ENCODE measurements at places on chromosomes 5 and 9.
A peak's percentile ranks its signal among the peaks of the same experiment; 100 is the strongest.

- DNase-seq: peak; percentile 86
Measured at GRCh38 chr9:131237931-131238401, 38.3 kb downstream of the FAM78A start.

DNA sequence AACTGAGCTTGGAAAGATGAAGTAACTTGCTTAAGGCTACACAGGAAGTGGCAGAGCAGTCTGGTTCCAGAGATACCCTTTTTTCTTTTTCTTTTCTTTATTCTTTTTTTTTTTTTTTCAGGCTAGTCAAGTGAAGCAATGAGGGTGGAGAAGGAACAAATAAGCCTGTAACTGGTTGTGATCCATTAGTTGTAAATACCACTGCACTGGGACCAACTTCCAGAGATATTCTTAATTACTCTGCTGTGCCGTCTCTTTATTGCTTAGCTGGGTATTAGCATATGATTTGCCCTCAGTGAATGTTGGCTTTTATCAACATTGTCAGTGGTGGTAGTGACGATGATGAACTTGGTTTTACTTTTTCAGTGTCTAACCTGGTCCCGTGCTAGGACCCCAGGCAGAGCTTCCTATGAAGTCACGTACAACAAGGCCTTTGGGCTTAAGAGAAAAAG lies 26.7 kb downstream of the LNPEP start:
- peak; percentile 24 for DNase-seq

- peak; percentile 7 for DNase-seq
Measured at GRCh38 chr5:173786286-173787187, 101.6 kb upstream of the CPEB4 start.

DNA sequence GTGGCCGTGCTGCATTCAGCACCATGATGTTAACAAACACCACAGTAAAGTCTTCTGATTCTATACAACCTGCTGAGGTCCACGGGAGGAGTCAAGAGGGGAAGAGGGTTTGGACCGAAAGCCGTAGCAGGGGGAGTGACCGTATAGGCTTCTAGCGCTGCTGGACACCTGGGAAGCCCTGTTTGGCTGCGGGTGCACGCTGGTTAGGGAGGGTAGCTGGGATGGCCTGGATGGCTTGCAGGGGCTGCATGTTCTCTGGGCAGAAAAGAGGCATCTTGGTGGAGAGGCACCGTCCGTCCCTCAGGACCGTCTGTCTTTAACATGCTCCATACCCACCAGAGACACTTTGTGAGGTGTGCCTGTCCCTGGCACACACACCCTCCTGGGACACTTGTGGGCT lies 251.0 kb upstream of the IRX1 start:
- no peak for DNase-seq

GRCh38 chr5:58890701-58891085 lies 307.8 kb downstream of the RAB3C start:
- DNase-seq: no peak

GRCh38 chr5:74212336-74212735 lies 428.2 kb downstream of the ENC1 start:
- no peak for DNase-seq

- DNase-seq: no peak
Measured at GRCh38 chr5:38257308-38258041, 884 bp upstream of the EGFLAM start.

- no peak for DNase-seq
Measured at GRCh38 chr5:88677376-88677895, 205.5 kb downstream of the MEF2C start.

GRCh38 chr5:170885809-170886208 lies 24.0 kb downstream of the RANBP17 start:
- DNase-seq: no peak

DNA sequence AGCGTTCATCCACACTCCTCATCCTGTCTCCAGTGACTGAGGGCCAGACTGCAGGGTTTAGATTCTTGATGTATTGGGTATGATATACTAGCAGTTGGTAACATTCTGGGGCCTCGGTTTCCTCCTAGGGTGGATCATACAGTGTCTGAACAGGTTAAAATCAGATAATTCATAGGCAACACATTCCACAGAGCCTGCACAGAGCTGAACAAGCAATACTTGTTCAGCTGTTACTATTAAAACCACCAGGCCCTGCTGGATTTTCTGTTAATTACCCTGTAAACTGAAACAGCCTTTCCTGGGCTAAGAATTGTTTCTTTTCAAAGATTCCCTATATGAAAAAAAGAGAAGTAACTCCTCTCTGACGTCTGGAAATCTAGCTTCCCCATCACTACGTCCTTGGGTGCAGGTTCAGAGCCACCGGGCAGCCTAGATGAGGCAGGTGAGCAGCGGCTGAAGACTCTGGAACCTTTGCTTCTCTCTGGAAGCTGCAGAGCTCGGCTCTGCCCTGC lies 1313.5 kb upstream of the WWC1 start:
- no peak for DNase-seq

DNA sequence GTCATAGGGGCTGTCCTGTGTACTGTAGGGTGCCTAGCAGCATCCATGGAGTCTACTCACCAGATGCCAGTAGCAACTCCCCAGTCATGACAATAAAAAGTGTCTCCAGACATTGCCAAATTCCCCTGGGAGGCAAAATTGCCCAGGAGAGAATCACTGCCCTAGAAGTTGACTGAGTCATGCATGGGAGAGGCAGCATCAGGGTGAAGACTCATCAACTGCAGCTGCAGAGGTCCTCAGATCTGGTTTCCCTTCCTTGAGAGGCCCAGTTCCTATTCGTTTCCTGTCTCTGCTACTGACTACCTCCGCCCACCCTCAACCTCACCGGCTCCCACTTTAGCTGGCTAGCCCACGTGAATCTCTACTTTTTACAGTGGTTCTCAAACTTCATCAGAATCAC lies 88.6 kb upstream of the AGXT2 start:
- no peak for DNase-seq

GRCh38 chr9:109994141-109994540 lies 213.8 kb downstream of the C9orf152 start:
- no peak for DNase-seq

GRCh38 chr5:116528519-116529234 lies 45.9 kb downstream of the SEMA6A start:
- no peak for DNase-seq

DNA sequence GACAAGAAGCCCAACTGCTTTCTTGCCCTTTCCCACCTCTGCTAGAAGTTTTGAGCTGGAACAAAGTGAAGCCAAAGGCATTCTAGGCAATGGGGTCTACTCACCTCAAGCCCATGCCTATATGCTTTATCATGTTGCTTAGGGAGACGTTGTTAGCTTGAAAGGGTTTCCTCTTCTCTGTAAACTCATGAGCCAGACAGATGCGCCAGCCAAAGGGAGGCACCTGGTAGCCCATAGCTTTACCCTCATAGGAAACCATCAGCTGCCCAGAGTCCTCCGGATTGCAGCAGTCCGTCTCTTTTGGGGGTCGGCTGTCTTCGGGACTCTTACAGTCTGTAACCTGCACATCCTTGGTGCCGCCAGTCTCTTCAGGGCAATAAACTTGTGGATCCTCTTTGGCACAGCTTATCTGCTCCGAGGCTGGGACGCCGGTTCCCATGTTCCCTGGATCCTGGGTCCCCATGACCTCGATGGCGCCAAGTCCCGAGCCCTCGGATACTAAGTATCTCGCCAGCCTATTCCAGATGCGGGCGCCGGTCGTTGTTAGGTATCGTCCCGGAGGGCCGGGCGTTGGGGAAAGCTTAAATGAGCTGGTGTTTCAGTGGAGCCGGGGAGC lies 678 bp downstream of the GBA2 start:
- DNase-seq: peak; percentile 21

GRCh38 chr5:74471875-74472274 lies 168.7 kb downstream of the ENC1 start:
- DNase-seq: no peak

Data from CD4-positive, alpha-beta T cell treated with Interleukin-12 subunit alpha and Interleukin-12 subunit beta, for 1 hour (primary cell).